Kidney epithelial cell (primary cell): ENCODE measurements at places on chromosomes 2 and 18. TPM values are rescaled to one million over a fixed set of nuclear protein-coding genes. Genes with fewer than 3 reads are reported as not detected.

GRCh38 chr2:196925051-196925767 is 1.3 kb downstream of the PGAP1 start:
- DNase-seq = no peak

DNA sequence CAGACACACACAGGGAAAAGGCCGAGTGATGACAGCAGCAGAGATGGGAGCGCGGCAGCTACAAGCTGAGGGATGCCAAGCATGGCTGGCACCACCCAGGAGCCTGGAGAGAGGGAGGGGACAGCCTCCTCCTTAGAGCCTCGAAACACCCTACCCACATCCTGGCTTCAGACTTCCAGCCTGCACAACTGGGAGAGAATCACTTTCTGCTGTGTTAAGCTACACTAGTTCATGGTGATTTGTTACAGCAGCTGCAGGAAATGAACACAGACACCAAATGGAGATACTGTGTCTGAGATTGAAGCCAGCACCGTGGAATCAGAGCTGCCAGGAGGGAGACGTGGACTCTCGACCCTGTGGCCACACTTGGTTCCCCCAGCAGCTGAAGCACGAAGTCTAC is 27.5 kb upstream of the FOSL2 start:
- no peak for DNase-seq

DNA sequence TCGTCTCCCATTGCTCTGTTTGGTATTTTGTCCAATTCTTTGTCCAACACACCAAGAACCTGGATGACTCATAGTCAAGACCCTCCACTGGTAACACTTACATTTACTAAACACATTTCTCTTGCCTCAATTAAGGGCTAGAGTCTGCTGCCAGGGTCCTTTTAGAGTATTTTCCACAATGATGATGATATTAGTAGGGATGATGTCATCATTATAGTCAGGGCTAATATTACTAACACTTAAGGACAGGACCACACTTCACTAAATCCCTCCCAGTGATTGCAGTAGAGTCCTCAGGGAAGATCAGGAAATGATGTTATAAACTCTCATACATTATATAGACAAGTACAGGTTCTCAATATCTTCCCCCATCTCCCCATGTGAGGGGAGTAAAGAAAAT is 13.6 kb upstream of the SS18 start:
- DNase-seq = no peak

DNA sequence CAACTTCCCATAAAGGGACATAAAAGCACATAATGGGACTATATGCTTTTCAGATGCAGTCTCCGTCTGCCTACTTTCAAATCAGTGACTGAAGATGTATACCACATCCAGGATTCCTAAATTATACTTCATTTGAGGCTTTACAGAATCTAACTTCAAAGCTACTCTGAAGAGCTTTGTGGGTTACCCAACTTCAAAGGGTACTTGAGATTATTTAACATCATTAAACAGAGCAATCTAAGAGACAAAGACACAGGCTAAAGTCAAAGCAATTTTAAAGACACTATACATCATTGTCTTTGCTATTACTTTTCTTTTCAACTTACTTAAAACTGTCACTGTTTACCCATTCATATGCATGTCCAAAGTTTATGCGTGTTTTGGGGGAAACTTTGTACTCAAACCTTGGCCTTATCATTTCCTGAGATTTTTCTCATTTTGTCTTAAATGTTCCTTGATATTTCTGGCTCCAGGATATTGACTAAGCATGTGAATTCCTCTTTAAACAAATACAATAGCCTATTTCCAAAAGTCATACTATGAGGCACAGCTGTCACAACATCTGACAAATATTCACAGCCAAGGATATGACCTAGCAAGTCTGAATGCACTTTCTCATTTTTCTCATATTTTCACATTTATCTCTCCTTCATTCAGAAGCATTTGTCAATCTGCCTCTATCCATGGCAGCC is 1985.1 kb upstream of the PIK3C3 start:
- DNase-seq = no peak

DNA sequence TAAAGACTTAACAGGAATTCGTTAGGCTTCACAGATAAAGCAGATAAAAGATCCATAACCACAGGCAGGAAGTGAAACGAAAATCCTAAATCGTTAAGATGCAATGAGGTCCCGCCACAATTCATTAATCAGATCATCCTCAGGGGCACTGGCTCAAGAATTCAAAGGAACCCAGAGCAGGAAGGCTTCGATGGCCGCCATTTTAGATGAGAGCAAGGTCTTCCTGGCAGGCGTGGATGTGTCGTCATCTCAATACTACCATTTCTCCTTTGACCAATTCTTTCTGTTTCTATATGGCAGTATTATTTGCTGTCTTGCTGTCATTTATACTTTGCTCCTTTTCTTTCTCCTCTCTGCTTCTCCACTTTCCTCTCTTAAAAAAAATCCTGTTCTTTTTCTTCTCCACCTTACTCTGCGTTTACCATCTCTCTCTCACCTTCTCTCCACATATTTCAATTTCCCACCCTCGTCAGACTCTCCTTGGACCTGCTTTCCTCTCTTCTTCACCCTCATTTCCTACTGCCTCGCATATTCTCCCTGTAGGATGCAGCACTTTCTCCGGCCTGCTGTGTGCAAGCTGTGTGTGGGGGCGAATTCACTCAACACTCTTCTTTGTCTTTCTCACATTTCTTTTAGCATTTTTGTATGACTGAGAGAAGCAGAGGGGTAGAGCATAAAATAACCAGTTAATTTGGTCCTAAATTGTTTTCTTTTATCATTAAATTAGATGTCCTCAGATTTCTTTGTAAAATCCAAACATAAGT is 35.1 kb upstream of the LHCGR start:
- DNase-seq = no peak

GRCh38 chr18:77031662-77032061 is 100.9 kb downstream of the MBP start:
- DNase-seq = no peak

GRCh38 chr2:120465989-120466703 is 120.2 kb downstream of the INHBB start:
- DNase-seq = no peak

DNA sequence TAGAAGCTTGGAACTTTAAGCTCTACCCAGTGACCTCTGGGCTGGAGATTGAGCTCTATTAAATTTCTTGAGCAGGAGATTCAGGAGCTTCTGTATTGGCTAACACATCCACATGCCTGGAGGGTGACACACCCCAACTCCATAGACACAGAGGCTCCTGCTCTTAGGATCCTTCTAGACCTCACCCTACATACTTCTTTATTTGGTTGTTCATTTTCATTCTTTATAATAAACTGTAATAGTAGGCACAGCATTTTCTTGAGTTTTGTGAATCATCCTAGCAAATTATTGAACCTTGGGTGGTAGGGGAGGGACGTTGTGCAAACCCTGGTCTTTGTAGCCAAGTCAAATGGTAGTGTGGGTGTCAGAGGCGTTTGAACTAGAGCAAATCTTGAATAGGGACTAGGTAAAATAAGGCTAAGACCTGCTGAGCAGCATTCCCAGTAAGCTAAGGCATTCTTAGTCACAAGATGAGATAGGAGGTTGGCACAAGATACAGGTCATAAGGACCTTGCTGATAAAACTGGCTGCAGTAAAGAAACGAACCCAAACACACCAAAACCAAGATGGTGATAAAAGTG is 323.8 kb upstream of the GALNT5 start:
- DNase-seq = no peak

DNA sequence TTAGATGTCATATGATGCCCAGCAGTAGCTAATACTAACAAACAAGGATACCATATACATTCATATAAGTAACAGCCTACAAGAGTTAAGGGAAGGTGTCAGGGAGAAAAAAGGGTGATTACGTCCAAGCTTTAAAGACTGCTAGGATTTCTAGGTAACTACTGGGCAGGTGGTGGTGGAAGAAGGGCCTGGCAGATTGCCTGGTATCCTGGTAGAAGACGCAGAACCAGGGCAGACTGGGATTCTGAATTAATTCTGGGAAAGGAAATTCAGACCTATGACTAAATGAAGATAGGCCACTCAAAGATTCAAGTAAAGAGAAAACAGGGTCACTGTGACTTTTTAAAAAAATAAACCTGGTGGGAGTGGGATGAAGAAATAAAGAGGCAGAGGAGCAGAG is 31.9 kb downstream of the NDUFA10 start:
- DNase-seq = no peak

GRCh38 chr2:37037771-37038170 is 46.4 kb downstream of the HEATR5B start:
- no peak for DNase-seq

CXCR1 gene
- not detected in 2 replicates for total RNA-seq

MEP1B gene
- not detected in 2 replicates for total RNA-seq

SERPINB3 gene
- not detected in 2 replicates for total RNA-seq
